ENCODE measurements at places on chromosomes 4 and X.

- DNase-seq, result no peak
These were observed 644.4 kb downstream of the STPG2 start for GRCh38 chr4:97498875-97499274.

- no peak for DNase-seq
These were observed 15.4 kb upstream of the CSTF2 start for GRCh38 chrX:100804780-100805179.

GRCh38 chr4:47238667-47239066 is 207.3 kb downstream of the GABRB1 start:
- DNase-seq, result no peak

DNA sequence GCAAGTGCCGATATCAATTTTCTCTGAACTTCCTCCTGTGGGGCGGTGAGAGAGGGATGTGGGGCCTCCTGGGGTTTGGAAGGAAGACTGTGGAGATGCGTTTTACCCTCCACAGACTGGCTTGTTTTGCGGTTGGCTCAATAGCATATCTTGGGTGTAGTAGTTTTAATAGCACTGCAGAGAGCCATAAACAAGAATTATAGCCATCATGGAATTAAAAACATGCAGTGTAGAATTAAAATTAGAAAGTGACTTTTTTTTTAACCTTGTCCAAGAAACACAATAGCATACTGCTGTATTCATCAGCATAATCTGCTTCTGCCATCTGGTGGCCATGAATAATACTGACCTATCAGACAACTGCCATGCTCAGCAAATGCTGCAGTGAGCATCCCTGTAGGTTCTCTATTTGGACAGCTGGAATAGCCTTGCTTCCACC is 47.3 kb upstream of the SCML1 start:
- DNase-seq, result peak; percentile 53

DNA sequence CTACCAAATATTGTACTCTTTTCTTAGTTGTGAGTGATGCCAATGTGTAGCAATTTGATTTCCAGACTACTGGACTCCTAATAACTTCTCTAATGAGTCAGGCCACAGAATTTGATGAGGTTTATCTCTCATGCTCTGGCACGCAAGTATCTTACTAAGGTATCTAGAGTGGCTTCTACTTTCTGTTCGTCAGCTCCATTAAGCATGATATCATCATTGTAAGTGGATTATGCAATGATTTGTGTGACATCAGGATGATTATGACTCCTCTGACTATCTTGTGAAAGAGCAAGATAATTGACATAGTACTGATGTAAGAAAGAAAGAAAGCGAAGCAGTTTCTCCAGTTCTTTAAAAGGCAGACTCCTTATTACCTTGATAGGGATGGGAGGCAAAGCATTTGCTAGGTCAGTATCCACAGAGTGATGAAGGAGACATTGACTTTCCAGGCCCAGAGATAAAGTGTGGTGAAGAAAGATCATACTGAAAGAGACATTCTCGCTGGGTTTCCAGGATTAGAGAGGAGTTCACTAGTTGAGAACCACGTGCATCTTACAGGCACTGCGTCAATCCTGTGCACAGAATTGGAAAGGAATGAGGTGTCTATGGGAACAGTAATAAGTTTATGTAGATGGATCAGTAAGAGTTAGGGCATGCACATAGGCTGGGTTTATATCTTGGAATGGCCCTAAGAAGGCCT is 161.9 kb upstream of the STK26 start:
- DNase-seq, result no peak

DNA sequence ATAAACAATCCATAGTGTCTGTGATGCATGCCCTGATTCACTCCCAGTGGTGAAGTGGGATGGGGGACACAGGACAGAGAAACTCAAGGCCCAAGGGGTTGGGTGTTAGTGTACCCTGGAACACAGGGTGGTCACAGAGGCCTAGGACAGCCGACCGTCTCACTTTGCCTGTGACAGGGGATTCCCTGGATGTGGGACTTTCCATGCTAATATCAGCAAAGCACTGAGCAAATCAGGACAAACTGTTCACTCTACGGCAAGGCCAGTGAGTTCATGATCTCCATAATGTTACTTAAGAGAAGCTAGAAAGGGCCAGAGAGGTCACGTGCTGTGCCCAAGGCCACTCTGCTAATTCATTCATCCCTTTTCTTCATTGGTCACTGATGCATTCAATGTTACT is 158.7 kb upstream of the RBPJ start:
- DNase-seq, result no peak

DNA sequence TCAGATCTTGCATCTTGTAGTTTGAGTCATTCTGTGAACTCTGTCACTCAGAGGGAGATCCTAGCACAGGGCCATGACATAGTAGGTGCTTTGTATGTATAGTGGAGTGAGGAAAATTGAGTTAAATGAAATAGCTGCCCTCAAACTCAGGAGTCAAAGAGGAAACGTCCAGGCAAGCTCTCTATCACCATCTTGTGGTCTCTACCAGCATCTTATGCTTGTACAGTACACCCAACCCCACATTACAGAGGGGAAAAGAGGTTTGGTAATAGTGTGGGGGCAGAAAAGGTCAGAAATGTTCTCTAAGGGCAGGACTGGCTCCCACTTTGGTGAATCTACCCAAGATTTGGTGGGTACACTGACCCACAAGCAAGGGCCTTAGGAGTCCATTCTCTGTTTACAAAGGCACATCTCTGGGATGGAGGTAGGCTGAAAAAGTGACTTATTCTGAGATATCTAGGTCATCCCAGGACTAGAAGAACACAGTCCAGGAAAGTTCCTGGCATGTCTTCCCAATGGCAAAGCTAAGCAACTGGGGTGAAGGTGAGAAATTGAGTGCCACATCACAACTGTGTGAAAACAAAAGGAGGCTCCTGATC is 131.8 kb downstream of the OR13H1 start:
- DNase-seq, result peak; percentile 52

DNA sequence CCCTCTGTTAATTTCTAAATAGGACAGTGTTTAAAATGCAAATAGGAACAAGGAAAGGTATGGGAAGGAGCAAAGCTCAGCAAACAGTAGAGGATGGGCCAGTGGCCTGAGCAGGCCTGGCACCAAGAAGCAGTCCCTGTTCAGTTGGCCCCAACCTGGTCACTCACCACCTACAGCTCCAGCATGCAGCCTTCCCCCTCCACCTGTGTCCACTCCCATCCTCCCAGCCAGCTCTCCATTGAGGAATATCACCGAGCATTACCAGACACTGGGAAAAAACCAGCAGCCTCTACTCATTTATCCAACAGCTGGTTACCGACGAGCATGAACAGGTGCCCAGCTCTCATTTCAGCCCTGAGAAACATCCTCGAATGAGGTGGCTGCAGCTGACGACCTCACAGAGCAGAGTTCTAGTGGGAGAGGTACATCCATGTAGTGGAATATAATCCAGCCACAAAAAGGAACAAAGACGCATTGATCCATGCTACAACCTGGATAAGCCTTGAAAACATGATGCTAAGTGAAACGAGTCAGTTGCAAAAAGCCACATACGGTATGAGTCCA is 25.6 kb downstream of the CD99L2 start:
- no peak for DNase-seq

GRCh38 chr4:23213198-23213597 is 520.5 kb downstream of the GBA3 start:
- DNase-seq, result no peak

- no peak for DNase-seq
These were observed 79.7 kb downstream of the ADRA2C start for GRCh38 chr4:3845744-3846429.

DNA sequence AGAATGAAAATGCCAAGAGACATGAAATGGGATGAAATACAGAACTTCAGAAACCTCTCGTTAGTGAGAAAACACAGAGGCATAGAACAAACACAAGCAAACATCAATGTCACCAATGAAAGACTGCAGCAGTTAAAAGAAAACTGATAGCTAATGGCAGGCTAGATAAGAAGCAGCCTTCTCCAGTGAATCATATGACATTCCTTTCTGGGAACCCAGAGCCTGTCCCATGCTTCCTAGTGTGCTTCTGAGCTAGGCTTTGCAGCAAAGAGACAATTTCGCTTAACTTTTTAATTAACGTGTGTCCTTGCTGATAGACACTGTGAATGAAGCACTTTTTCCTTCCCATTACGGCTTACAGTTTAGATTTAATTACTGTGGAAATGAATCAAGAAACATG is 444.6 kb downstream of the IL15 start:
- no peak for DNase-seq

- DNase-seq, result peak; percentile 52
These were observed 102.7 kb upstream of the DHX15 start for GRCh38 chr4:24686866-24687692.

DNA sequence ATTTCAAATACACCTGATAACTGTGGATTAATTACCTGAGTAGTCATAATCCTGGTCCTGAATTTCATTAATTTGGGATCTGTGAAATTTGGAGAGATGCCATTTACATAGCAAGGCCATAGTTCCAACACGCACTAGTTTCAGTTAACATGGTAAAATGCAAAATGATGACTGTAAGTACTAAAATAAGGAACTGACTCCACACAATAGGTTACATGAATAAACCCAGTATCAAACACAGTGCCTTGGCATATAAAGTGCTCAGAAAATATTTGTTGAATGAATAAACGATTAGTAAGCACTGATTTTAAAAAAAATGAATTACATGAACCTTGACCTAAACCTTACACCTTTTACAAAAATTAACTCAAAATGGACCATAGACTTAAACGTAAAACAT is 9.0 kb downstream of the FBXO8 start:
- no peak for DNase-seq

DNA sequence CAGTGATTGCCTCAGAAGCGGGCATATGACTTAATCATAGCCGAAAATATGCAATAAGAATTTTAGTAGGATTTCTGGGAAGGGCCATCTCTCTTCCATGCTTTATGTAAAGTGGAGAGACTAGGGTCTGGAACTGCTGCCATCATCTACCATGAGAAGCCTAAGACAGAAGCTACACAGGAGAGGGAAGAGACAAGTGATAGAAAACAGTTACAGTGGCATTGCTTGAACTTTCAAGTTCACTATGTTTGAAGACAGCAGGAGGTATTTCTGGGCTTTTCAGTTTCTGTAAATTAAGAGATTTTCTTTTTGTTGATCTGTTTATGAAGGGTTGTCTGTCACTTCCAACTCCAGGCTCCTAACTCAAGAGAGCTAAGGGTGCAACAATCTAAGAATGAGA is 62.5 kb downstream of the ZNF330 start:
- no peak for DNase-seq

GRCh38 chrX:149205937-149206336 is 299.2 kb downstream of the IDS start:
- no peak for DNase-seq

- no peak for DNase-seq
These were observed 54.6 kb downstream of the FNIP2 start for GRCh38 chr4:158823461-158823873.

- no peak for DNase-seq
These were observed 39.2 kb upstream of the HS3ST1 start for GRCh38 chr4:11467931-11468330.

GRCh38 chr4:100081491-100081890 is 108.8 kb downstream of the DDIT4L start:
- no peak for DNase-seq

- no peak for DNase-seq
These were observed 2.0 kb upstream of the DDX3X start for GRCh38 chrX:41332005-41332404.

All from KBM-7 (cell line).